ENCODE measurements at places on chromosomes 3 and 15.
A peak's percentile ranks its signal among the peaks of the same experiment; 100 is the strongest.

GRCh38 chr3:196997311-196997710, 28.7 kb upstream of the PIGZ start:
- DNase-seq = no peak

DNA sequence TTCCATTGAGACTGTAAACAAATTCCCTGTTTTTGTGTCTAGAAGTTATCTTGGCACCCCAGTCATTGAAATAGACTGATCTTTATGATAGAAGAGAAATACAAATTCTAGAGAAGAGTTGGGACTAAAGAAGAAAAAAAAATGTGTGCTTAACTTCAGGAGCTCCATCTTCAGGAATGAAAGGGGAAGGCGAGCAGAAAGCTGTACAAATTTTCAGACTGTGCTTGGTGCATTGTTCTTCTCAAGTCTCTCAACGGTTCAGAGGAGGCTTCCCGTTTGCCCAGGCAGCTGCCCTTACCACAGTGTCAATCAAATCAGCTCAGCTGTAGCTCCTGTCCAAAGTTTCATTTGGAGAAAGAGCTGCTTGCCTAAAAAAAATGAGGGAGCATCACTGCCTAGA, 41.7 kb downstream of the OXSM start:
- DNase-seq = no peak

- DNase-seq = no peak
These were observed 292.8 kb upstream of the ZNF717 start for GRCh38 chr3:76078101-76078500.

GRCh38 chr3:98984024-98984423, 82.5 kb upstream of the DCBLD2 start:
- DNase-seq = no peak

- no peak for DNase-seq
These were observed 8.0 kb downstream of the ALS2CL start for GRCh38 chr3:46685446-46685845.

DNA sequence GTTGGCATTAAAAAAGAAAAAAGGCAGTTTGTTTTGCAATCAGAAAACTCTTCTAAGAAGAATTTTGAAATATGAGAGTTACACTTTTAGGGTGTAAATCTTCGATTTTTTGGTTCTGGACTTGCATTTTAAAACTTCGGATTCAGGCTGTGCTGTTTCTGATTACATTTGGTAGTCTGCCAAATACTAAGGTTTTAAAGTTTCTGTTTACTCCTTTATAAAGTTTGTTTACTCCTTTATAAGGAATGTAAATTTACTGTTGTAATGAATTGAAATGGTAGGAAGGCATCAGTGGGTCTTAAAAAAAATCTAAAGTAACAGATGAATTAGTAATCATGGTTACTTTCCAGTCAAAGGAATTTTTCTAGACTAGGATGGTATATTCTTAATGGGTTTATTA, 14.1 kb downstream of the FXR1 start:
- DNase-seq = no peak

GRCh38 chr15:29904757-29905417, 82.6 kb upstream of the TJP1 start:
- no peak for DNase-seq

DNA sequence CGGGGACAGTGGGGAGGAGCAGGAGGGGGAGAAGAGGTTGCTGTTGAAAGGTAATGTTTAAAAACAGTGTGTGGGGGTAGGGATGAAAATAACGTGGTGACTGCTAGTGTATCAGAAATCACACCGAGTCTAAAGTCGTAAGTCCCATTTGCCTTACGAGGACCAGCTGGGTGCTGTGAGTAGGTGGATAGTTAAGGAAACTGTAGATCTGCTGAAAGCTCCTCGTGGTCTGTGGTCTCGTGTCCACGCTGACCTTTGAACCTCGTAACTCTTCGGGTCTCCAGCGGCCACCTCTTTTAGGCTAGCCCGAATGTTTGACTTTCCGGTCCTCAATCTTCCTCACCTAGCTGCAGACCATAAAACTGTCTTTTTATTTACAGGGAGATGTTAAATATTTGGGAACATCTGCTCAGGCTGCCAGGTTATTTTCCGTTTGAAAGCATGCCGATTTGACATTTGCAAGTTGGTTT, 29.3 kb upstream of the ST3GAL6 start:
- DNase-seq = no peak

- DNase-seq = no peak
These were observed 8.8 kb downstream of the ADPRH start for GRCh38 chr3:119588112-119588511.

- no peak for DNase-seq
These were observed 32.1 kb upstream of the RGMA start for GRCh38 chr15:93121107-93121506.

DNA sequence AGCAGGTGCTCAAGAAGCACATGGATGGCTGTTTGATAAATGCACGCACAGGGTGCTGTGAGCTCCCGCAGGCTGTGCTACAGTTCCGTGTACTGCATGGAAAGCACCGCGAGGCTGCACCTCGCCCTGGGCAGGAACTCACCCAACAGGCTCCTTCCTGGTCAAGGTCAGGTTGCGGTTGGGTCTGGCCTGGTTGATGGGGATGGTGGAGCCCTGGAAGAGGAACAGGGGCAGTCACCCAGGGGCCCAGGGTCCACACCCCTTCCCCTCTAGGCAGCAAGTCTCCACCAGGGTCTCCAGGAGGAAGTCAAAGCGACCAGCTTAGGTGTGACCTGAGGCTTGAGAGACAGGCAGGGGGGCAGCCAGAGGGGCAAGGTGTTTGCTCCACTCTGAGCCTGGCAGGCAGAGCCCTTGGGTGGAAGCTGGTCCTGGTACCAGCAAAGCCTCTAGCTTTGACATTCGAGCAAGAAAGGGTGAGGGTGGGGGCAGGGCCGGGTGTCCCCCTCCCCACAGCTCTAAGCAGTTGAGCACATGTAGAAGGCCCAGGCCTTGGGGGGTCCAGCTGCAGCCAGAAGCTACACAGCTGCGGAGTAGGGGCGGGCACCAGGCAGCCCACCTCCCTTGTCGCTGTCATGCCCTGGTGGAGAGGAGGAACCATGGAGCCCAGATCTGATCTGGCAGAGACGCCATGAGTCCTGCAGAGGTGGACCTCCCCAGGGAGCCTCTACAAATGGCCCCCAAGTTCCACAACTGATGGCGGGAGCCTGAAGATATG, 46.3 kb upstream of the SLC41A3 start:
- peak; percentile 80 for DNase-seq

DNA sequence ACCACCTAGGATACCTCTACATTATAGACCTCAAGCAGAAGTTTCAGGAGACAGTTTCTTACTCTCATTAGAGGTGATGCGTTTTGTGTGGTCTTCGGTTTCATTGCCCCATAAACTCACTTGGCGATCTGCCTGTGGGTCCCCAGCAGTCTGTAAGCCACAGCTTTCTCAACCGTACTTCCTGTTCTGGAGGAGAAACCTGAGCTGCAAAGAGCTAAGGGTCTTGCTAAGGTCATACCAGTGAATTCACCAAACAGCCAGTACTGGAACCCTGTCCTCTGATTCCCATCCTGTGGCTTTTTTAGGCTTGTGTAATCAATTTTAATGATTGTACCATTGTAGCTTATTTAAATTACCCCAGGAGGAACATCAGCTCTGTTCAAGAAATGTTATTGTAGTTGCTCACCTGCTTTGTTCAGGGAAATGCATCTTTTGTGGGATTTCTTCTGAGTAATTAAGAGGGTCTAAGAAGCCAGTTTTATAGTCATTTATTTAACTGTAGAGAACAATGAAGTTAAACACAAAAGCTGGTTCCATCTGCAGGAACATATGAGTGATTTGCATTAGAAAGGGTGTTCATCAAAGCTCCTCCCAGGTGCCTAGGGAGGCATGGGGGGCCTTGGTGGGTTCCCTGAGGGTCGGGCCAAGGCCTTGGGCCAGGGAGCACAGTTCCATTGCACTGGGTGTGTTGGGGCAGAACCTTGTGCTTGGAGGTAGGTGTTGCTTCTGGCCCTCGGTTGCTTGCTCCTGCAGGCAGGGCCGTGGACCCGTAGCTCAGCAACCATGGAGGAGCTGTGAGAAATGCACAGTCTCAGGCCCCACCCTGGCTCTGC, 69.6 kb downstream of the APBA2 start:
- DNase-seq = peak; percentile 80

DNA sequence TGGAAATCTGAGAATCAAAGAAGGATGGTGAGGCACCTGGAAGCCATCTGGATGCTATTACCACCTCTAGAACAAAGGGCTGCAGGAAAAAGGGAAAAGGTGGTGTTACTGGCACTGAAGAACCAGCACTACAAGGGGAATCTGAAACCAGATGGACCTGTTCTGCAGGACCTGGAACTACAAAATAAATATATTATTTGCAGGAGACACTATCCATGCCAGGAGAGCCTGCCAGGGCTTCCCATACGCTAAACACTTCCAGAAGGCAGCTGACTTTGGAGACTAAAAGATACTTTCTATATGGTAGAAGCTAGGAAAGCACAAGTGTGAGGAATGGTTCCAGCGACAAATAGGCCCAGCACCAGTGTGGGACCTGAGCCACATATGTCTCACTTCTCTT, 83.4 kb upstream of the POU1F1 start:
- DNase-seq = no peak

DNA sequence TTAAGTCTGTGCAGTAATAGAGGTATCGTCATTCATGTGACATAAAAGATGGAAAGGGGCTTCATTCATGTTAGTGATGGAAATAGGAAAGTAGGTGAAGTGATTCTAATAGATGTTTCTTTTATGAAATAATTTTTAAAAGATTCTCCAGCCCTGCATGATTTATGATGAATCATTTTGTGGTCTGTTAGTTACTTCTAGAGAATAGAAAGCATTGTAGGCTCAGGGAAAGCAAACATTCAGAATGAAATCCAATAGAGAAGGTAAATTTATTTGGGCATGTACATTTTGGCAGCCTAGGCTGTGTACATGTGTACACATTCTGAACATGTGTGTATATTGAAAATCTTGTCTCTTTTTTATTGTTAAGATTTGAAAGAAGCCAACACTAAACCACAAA, 23.1 kb downstream of the PPARG start:
- no peak for DNase-seq

DNA sequence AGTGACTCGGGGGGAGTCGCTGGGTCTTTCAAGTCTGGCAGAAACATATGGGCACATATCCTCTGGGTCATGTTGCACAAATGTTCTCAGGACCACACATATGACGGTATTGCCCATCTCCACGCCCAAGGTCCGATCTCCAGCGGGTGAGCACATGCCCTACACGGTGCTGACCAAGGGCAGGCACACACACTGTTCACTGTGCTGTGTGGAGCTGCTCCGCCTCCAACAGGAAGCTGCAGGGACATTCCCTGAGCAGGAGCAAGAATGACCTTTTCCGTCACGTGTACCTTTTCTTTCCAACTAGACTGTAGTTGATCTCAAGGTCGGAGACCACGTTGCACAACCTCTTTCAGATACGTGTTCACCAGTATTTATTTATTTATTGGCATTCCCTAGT, 41.7 kb upstream of the B3GNT5 start:
- no peak for DNase-seq

Data from mesenteric fat pad (tissue), 1 donor.